ENCODE measurements at places on chromosomes 6 and 20. TPM values are rescaled to one million over a fixed set of nuclear protein-coding genes. Genes with fewer than 3 reads are reported as not detected.

DNA sequence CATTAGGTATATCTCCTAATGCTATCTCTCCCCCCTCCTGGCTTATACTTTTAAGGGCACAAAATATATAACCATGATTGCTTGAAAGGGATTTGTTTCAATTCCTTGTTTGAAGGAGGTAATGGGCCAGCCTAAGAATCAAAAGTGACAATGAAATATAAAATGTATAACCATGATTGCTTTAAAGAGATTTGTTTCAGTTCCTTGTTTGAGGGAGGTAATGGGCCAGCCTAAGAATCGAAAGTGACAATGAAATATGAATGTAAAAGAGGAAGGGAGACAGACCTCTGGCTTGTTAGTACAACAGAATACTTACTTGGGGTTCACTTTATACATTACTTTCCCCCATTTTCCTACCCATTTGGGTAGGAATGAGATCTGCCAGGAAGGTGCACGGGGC, 55.5 kb downstream of the FOXC1 start:
- DNase-seq, result no peak

DNA sequence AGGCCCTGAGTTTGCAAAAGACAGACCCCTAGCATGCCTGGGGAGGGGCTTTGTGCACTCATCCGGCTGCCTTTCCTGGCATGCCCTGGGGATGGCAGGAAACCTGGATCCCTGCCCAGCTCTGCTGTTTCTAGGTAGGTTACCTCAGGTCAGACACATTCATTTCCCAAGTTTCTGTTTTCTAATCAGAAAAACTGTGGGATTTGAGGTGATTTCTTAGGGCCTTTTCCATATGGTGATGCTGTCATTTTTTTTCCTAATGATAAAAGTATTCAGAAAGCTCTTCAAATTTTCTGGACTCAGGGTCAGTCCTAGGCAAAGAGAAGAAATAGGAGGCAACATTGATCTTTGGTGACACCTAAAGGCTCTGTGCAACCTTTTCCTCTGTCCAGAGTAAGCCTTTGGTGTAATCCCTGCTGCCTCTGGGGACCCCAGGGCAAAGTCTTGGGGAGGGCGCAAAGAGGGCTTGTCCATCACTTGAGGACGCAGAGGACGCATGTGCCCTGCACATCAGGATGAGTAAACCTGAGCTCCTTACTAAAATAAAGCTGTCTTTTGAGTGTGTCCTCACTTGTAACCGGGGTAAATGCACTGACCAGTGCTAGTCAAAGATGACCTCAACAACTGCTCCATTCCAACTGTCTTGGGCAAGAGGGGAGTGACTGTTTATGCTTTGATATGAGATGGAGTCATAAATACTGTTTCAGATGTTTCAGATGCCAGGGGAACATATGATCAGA, 13.5 kb upstream of the TRAM2 start:
- DNase-seq, result no peak

GRCh38 chr20:25256226-25256859, 8.5 kb downstream of the PYGB start:
- DNase-seq, result no peak

Gene TNF
- 0.29 TPM for polyA plus RNA-seq

Gene RHAG
- polyA plus RNA-seq, result 0.24 TPM

- DNase-seq, result no peak
Measured at GRCh38 chr6:130699742-130700141, 127.5 kb upstream of the SMLR1 start.

- DNase-seq, result no peak
Measured at GRCh38 chr20:45860560-45861220, 3.3 kb downstream of the ZSWIM3 start.

DNA sequence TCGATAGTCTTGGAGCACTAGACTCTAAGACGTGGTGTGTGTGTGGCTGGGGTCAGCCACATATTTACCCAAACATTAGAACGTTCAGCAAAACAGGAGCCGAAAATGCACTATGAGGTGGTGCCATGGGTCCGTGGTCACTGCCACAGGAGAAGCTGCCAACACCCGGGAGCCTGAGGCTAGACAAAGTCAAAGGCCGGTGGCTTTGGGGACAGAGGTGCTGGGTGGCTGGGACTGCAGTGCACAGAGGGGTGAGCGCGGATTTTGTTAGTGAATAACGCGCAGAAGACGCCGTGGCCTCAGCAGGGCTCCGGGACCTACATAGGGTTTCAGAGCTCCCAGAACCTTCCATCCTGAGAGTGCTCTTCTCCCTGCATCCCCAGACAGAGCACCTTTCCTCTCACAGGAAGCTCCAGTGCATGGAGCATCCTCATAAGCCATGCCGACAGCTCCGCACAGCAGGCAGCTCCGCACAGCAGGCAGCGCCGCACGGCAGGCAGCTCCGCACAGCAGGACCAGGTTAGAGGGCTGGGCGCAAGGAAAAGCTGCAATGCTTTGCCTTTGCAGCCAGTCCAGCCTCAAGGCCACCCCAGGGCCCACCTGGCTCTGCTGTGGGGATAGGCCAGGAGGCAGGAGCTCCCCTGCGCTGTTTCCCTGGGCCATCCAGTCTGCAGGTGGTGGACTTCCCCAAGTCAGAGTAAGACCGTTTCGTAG, 304.1 kb downstream of the TAF4 start:
- no peak for DNase-seq

- no peak for DNase-seq
Measured at GRCh38 chr6:102039441-102039840, 645.9 kb downstream of the GRIK2 start.

Measured in urinary bladder (tissue), 4 donors.